ELR (cell line): ENCODE measurements at places on chromosomes 7 and 10.

- no peak for DNase-seq
These were observed 348.4 kb downstream of the GLRX3 start for GRCh38 chr10:130484468-130485180.

GRCh38 chr7:138167869-138168296 lies 91.6 kb downstream of the AKR1D1 start:
- DNase-seq = no peak

GRCh38 chr7:4775848-4776623 lies 613 bp downstream of the AP5Z1 start:
- peak; percentile 66 for DNase-seq

DNA sequence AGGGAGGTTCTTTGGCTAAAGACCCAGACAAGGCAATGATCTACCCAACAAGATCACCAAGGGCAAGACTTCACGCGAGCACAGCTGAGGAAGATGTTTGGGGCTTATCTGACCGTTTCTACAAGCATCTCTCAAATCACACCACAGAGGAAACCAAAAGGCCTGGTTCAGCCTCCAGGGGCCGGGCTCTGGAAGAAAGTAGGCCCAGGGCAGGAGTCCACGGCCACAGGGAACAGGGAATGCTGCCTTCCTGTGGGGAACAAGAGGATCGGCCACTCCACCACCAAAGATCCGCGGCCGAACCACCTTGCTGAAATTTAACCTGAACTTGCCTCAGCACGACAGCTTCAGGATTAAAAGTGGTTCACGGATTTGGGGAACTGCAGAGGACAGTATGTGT lies 332.5 kb downstream of the PTPRN2 start:
- no peak for DNase-seq

DNA sequence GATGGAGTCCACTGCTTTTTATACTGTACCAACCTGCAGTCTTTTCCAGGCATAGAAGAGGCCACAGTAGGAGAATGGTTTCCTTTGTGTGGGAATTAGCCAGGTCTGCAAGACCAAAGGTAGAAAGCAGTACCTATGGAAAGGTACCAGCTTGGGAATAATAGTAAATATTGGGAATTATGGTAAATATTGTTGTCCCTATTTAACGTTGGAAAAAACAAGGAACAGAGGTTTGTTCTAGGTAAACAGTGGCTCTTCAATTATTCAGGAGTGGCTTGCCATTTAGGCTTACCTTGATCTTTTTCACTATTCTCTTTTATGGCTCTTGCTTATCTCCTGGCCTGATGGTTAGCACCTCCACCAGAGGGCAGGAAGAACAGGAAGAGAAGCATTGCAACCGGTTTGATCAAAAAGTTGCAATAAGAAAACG lies 43.9 kb upstream of the GSAP start:
- no peak for DNase-seq

DNA sequence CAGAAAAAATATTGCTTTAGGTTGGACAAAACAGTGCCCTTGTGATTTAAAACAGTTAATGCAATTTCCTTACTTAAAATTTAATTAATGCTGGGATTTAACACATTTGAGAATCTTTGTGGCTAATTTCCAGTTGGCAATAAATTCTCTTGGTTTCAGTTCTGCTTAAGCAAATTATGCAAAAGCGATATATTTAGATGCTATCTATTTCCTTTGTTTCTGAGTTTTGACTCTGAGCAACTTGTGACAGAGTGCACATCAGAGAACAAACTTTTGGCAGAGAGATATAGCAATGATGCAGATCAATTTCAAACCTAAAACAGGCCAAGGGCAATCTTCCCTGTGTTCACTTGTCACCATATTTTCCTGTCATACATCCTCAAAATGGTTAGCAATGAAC lies 933.6 kb upstream of the ZWINT start:
- no peak for DNase-seq

- DNase-seq = peak; percentile 90
These were observed 105.5 kb downstream of the MYOF start for GRCh38 chr10:93376372-93377293.

DNA sequence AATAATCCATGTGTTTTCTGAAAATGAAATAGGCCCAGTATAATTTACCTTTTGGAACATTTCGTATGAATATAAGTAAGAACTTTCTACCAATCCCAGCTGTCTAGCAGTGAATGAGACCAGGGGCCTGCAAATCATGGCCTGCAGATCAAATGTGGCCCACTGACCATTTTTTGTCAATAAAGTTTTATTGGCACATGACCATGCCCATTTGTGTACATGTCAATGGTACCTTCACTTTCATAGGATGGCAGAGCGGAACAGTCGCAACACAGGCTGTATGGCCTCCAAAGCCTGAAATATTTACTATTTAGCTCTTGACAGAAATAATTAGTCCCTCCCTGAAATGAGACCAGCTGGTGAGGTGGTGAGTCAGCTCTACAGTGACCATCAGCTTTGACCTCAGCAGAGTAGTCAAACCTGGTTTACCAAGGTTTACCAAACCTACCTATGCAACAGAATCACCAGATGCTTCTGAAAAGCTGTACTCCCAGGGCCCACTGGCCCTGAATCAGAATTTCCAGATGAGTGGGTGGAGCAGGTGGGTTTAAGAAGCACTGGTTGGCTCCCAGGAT lies 13.8 kb upstream of the C10orf90 start:
- DNase-seq = peak; percentile 16

DNA sequence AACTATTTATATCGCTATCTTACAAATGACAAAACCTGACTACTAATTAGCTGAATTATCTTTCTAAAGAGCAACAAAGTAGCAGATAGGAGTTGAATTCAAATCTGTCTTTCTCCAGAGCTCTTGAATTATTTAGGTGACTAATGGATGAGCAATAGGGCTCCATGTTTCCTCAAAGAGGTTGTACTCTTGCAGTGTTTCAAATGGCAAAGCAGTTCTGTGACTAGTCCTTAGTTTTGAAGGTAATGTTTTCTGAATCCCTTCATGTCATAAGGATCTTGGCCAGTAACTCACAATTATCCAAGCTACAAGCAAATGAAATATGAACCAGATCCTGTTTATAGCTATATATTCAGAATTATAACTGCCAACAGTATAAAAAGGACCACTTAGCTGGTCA lies 999.7 kb downstream of the NRG3 start:
- peak; percentile 62 for DNase-seq
